ENCODE measurements at places on chromosomes 6 and 20.

DNA sequence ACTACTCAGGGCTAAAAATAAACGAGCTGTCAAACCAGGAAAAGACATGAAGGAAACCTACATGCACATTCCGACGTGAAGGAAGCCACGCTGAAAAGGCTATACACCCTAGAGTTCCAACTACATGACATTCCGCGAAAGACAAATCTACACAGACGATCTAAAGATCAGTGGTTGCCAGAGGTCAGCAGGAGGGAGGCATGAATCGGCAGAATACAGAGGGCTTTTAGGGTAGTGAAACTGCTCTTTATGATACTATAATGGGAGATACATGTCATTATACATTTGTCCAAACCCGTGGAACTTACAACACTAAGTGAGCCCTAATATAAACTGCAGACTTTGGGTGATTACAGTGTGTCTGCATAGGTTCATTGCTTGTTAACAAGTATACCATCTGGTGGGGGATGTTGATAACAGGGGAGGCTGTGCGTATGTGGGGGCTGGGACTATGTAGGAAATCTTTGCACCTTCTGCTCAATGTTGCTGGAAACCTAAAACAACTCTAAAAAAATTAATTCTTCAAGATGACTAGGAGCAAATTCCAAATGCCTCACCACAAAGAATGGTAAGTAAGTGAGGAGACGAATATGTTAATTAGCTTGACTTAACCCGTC, 132.2 kb upstream of the CDH4 start:
- DNase-seq = no peak

GRCh38 chr6:70264306-70264705, 38.6 kb downstream of the COL9A1 start:
- DNase-seq = no peak

DNA sequence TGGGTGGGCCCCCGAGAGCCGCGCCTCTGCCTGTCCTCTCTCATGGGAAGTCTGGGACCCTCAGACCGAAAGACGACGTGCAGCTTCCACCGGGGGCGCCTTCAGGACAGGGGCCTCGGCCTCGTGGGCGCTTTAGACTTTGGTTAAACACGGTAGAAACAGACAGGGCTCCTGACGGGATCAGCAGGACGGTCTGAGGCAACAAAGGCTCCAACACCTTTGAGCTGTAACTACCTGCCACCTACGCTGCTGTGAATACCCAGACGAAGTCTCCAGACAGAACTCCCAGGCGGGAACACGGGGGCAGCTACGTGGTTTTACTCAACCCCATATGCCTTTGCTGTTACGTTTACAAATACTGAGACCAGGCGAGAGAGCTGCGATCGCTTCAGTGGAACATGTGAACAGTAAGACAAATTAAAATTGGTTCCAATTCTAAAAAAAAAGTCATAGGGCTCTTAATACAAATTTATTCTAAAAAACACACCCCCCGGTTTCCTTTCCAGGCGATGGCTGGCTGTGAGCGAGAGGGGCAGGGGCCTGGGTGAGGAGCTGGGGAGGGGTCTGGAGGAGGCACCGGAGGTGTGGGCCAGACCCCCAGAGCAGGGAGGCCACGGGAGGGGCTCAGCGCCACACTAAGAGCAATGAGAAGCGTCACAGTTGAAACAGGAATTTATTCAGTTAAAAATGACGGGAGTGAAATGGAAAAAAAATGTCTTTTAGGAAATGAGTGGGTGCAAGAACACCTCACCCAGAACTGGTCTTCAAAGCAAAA, 453.2 kb downstream of the QKI start:
- no peak for DNase-seq

DNA sequence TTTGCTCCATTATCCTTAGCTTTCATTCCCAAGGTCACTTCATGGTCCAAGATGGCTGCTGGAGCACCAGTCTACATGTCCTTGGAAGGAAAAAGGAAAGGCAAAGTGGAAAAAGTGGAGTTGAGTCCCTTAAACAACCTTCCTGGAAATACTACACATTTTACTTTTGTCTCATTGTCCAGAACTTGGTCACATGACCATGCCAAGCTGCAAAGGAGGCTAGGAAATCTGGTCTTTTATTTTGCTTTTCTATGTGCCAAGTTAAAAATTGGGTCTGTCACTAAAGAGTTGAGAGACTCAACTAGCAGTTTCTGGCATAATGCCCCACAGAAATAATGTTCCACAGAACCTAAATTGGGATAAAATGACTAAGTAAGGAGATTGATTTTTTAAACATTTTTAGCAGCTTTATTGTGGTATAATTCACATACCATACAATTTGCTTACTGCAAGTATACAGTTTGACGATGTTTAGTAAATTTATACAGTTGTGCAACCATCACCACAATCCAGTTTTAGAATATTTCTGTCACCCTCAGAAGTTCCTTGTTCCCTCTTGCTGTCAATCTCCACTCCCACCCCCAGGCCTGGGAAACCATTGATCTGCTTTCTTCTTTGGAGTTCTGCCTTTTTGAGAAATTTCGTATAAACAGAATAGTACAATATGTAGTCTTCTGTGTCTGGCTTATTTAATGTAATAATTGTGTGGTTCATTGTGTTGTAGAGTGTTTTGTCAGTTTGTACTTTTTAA, 5.6 kb upstream of the CHD6 start:
- DNase-seq = no peak

DNA sequence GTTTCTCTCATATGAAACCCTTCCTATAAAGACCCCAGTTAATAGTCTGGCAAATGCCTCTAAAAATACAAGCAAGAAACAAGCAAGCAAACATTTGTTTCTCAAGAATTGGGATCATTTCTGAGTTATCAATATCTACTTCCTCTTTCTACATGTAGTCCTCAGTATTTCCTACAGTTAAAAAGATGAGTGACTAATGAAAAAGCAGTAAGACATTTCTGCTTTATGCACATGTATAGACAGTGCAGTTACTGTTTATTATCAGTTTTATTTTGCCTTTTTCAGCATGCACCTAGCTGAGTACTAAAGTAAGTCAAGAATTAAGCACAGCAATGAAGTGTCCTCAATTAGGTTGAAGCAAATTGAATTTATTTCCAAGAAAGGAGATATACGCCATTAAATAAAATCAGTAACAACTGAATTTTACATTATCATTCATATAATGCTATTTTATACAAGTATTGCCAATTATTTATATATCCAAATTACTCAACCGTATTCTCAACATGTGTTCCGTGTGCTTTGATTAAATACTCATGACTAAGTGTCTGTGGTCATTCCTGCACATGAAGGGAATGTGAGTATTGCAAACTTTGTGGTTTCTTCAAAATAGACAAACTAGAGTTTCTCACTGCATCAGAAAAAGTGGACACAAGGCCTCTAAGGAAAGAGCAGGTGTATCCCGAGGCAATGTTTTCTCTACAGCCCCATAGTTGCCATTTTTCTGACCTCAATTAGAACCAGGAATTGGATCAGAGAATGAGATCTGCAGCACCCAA, 159.3 kb upstream of the MARCKS start:
- DNase-seq = no peak
